HEK293T (cell line): ENCODE measurements at places on chromosomes 13 and 19.
A peak's percentile ranks its signal among the peaks of the same experiment; 100 is the strongest.

- no peak for DNase-seq
These were observed 18.8 kb upstream of the GPR183 start for GRCh38 chr13:99326012-99326411.

DNA sequence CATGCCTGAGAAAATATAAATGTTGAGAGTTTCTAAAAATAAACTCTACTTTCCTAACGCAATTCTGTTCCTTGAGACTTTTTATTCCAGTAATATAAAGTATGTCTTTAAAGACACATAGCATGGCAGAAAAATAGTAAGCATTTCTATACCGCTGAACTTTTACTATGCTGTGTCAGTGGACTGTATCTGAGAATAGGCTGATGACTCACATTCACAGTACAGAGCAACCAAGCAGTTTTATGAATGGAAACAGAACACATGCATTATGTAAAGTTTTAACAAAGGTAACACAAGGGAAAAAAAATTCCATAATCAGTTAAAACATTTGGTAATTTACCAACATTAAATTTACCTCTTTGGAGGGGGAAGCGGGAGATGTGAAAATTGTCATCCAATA lies 38.4 kb downstream of the ZDHHC20 start:
- DNase-seq: no peak

- peak; percentile 83 for DNase-seq
These were observed 38.4 kb upstream of the TCF3 start for GRCh38 chr19:1690699-1691307.

DNA sequence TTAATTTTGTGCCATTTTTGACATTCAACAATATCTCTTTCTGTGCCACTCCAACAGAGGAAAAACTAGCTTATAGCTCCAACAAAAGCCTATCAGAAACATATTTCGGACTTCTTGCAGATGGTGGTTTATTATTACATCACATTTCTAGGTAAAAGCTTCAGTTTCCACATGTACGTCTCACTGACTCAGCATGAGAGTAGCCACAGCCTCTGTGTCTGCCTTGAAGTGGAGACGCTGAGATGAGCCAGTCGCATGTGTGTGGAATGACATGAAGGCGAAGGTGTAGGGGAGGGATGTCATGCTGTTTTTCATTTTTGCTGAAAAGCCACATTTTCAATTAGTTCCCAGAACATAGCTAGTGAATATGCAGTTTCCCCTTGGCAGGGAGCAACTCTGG lies 598.6 kb downstream of the EFNB2 start:
- no peak for DNase-seq

DNA sequence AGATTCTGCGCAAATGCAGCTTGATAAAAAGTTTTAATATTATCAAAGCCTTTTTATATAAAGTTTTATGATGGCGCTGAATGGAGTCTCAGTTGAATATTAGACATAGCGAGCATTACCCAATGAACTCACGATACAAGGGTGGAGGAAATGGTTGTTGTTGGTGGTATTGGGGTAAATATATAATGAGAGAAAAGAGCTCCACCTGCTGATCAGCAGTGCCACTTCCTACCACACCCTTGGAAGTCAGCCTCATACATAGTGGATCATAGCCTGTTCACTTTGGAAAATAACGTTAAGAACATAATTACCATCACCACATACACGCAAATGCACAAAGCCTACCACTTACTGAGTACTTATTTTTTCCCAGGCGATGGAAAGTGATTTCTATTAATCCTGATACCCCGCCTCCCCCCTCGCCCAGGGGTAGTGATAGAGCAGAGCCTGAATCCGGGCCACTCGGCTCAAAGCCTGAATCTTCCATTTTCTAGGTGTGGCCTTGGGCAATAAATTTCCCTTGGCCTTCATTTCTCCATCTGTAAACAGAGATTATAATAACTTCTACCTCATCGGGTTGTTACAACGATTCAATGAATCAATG lies 358.3 kb downstream of the KLF5 start:
- DNase-seq: peak; percentile 59

GRCh38 chr13:80382576-80382975 lies 41.6 kb upstream of the SPRY2 start:
- DNase-seq: no peak
